ENCODE measurements at places on chromosomes 2 and 18. TPM values are rescaled to one million over a fixed set of nuclear protein-coding genes. Genes with fewer than 3 reads are reported as not detected.

CNDP1 gene
- 0.11 TPM for total RNA-seq

FIGN gene
- 2.2 TPM for total RNA-seq

MLPH gene
- total RNA-seq = 0.65 TPM

SERPINB2 gene
- total RNA-seq = not detected
